ENCODE measurements at places on chromosomes 7 and 10. TPM values are rescaled to one million over a fixed set of nuclear protein-coding genes. Genes with fewer than 3 reads are reported as not detected.

GRCh38 chr10:86851328-86852207 lies 95.1 kb downstream of the BMPR1A start:
- no peak for DNase-seq

DNA sequence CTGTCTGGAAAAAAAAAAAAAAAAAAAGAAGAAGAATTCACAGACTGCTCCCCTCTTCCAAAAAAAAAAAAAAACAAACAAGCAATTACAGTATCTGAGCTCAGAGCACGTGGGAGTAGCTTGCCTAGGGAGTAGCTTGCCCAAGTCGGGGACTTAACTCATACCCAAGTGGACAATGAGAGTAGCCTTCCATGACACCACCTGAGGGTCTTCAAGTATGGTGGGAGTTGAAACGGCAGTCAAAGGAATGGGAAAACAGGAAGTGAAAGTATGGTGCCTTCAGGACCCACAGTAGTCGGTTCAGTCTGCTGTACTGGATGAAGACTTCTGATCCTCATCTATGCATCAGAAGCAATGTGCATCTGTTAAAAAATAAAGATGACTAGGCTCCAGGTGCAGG lies 10.6 kb downstream of the VOPP1 start:
- DNase-seq, result no peak

GRCh38 chr7:25930492-25931048 lies 221.4 kb upstream of the NFE2L3 start:
- no peak for DNase-seq

GRCh38 chr10:125373546-125373945 lies 213.2 kb upstream of the CTBP2 start:
- no peak for DNase-seq

GRCh38 chr10:80436446-80437098 lies 17.5 kb upstream of the TSPAN14 start:
- no peak for DNase-seq

GRCh38 chr10:65313406-65313805 lies 1612.4 kb upstream of the LRRTM3 start:
- DNase-seq, result no peak

DNA sequence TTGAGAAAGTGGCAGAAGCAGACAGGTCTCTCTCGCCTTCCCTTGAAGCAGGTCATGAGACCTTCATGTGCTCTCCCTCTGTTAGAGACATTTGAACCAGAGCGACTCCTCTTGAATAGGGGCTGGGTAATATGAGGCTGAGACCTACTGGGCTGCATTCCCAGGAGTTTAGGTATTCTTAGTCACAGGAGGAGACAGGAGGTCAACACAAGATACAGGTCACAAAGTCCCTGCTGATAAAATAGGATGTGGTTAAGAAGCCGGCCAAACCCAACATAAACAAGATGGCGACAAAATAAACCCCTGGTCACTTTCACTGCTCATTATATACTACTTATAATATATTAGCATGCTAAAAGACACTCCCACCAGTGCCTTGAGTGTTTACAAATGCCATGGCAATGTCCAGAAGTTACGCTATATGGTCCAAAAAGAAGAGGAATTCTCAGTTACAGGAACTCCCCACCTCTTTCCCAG lies 43.5 kb upstream of the MSRB2 start:
- DNase-seq, result no peak

GRCh38 chr7:47866120-47866519 lies 82.1 kb downstream of the PKD1L1 start:
- no peak for DNase-seq

- no peak for DNase-seq
Measured at GRCh38 chr7:5492636-5493020, 69.0 kb upstream of the TNRC18 start.

The ZKSCAN1 gene
- 70.1 TPM for total RNA-seq

The CCDC3 gene
- 0.20 TPM for total RNA-seq

The PLXDC2 gene
- 1.5 TPM for total RNA-seq

DNA sequence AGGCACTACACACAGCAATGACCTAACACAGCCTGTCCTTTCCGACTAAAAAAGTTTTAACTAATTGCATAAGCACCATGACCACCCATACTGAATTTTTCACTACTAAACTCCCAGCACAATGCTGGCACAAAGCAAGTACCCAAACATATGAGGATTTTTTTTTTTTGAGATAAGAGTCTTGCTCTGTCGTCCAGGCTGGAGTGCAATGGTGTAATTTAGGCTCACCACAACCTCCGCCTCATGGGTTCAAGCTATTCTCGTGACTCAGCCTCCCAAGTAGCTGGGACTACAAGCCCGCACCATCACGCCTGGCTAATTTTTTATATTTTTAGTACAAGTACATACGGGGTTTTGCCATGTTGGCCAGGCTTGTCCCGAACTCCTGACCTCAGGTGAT lies 5.1 kb downstream of the UBE2H start:
- no peak for DNase-seq

The VAX1 gene
- total RNA-seq, result not detected

DNA sequence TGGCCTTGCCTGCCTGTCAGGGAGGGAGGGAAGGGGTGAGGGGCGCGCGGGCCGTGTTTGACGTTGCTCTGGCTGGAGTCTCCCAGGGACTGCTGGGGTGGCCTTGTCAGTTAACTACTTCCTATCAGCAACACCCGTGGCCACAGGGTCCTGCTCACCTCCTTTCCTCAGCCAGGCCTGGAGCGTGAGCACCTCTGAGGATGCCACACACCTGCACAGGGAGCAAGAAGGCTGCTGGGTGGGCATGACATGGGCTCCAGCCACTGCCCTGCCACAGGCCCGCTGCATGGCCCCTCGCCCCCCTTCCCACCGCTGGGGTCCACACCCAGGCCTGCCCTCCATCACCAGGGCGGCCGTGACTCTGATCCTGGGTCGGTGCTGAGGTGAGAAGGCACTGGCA lies 212.4 kb downstream of the ELFN1 start:
- DNase-seq, result no peak

The SLC26A3 gene
- total RNA-seq, result not detected

DNA sequence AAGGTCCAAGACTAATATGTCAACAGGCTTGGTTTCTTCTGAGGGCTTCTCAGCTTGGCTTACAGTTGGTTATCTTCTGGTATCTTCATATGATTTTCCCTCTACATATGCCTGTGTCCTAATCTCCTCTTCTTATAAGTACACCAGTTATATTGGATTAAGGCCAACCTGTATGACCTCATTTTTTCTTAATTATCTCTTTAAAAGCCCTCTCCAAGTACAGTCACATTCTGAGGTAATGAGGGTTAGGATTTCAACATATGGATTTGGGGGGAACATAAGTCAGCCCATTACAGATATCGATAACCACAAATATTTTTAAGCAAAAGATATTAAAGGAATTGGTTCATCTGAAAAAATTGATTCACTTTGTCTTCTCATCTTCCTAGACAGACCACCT lies 49.2 kb downstream of the IQUB start:
- no peak for DNase-seq

The WEE2 gene
- 0.11 TPM for total RNA-seq

The CYP3A4 gene
- not detected for total RNA-seq

The AKR1D1 gene
- total RNA-seq, result not detected

GRCh38 chr10:110458266-110458920 lies 39.3 kb upstream of the DUSP5 start:
- no peak for DNase-seq

GRCh38 chr10:22617516-22617915 lies 96.9 kb downstream of the PIP4K2A start:
- DNase-seq, result no peak

DNA sequence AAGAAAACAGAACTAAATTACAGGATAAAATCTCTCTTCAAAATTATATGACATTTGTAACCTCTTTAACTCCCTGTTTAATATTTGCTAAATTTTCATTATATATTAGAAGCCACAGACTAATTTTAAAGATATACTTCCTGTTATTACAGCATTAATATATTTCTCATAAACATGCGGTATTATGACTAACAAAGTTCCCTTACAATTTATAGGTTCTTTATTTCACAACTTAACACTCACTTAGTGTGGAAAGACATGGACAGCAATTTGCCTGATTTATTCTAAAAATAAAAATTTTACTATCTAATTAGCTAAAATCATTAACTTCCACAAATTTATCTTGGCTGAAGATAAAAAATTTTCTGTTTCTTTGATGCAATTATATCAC lies 29.0 kb downstream of the CTNNA3 start:
- DNase-seq, result no peak

- no peak for DNase-seq
Measured at GRCh38 chr10:327889-328852, 192.9 kb downstream of the ZMYND11 start.

DNA sequence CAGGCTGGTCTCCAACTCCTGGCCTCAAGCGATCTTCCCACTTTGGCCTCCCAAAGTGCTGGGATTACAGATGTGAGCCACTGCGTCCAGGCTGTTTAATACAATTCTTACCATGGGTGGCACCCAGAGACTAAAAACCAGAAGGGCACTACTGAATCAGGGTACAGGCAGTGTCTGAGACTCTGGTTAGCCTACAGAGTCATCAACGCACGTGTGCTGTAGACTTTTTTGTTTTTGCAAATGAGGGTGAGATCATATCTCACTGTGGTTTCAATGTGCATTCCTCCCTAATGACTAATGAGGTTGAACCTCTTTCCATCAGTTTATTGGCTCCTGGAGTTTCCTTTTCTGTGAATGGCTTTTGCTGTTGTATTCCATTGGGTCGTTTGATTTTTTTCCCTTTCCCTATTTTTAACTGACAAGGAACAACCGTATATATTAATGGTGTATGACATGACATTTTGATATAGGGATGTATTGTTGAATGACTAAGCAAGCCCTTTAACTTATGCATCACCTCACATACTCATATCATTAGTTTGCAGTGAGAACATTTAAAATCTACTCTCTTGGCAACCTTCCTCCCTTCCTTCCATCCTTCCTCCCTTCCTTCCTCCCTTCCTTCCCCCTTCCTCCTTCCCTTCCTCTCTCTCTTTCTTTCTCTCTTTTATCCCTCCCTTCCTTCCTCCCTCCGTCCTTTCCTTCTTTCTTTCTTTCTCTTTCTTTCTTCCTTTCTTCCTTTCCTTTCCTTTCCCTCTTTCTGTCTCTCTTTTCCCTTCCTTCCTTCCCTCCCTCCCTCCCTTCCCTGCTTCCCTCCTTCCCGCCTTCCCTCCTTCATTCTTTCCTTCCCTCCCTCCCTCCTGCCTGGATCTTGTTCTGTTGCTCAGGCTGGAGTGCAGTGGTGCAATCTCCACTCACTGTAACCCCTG lies 9.3 kb upstream of the TMEM270 start:
- DNase-seq, result peak; percentile 30
